ENCODE measurements at places on chromosomes 4 and X.

DNA sequence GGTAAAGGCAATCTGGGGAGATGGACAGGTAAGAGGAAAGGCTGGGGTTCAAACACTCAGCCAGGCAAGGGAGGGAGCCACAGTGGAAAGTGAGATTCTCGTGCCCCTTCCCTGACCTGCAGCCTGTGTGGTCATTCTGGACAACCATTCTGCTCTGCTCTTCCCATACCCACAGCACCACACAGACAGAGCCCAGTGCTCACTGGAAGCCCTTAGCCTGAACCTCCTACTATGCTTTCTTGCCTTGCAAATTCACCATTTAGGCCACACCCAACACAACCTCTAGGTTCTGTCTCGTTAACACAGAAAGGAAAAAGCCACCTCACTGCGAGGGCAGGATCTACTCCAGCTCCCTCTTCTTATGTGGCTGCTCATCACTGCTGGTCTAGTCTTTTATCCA lies 92.7 kb downstream of the SHISA3 start:
- no peak for DNase-seq

- DNase-seq = no peak
Observed at GRCh38 chrX:12489341-12489740, 301.9 kb upstream of the PRPS2 start.

DNA sequence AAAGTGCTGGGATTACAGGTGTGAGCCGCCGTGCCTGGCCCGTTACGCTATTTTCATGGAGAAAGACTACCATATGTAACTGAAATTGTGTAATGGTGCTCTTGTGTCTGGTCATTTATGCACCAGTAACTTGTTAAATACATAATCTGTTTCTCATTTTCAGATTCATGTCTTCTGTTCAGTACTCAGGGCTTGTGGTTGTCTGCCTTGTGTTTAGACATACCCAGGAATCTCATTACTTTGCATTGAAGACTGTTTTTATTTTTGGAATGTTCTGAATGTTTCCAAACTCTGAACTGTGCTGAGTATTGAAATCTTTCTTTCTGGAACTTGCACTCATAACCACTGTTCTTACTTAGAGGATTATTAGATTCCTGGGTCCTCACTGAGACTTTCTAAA lies 52.8 kb downstream of the PDLIM5 start:
- DNase-seq = no peak

GRCh38 chr4:183455431-183456195 lies 11.2 kb downstream of the CDKN2AIP start:
- DNase-seq = no peak

DNA sequence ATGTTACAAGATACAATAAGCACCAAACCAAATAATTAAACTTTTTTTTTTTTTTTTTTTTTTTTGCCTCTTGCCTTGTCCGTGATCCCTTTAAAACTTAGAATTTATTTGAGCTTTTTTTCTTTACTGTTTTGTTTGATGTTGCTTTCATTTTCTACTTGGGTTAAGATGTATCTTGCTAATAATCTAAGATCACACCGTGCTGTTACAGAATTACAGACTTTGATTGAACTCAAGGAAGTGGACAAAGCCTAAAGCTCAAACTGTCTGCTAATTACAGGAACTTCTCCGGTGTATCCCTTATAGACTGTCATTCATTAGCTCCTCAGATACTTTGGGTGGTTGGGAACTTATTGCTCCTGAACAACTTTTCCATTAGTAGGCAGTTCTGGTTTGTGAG lies 26.5 kb downstream of the STIM2 start:
- no peak for DNase-seq

DNA sequence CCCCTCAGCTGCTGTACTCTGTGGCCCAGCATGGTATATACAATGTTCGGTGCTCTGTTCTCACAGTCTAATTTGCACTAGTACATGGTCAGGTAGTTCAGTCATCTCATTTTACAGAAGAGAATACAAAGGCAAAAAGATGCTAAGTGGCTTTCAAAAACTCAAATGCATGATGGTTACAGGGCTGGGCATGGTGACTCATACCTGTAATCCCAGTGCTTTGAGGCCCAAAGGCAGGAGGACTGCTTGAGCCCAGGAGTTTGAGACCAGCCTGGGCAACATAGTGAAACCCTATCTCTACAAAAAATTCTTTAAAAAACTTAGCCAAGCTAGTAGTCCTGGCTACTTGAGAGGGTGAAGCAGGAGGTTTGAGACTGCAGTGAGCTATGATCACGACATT lies 210.5 kb upstream of the KIT start:
- no peak for DNase-seq

DNA sequence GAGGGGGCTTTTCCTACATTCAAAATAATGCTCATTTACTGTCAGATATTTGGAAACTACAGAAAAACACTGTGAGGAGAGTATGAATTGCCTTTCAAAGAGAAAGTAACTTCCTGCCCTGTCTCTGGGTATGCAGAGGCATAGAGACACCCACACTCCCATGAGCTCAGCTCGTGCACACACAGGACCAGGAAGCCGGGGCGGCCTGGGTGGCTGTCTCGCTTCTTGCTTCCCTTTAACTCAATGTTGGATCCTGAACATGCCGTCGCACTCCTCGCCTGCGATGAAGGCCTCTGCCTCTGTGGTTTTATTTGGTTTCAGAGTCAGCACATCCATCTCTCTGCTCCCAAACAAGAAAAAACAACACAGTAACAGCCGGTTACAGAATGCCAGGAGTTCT lies 40.1 kb upstream of the GPR78 start:
- no peak for DNase-seq

- DNase-seq = no peak
Observed at GRCh38 chr4:24219209-24219608, 329.4 kb upstream of the PPARGC1A start.

GRCh38 chrX:38232079-38232686 lies 11.5 kb upstream of the SRPX start:
- DNase-seq = no peak

DNA sequence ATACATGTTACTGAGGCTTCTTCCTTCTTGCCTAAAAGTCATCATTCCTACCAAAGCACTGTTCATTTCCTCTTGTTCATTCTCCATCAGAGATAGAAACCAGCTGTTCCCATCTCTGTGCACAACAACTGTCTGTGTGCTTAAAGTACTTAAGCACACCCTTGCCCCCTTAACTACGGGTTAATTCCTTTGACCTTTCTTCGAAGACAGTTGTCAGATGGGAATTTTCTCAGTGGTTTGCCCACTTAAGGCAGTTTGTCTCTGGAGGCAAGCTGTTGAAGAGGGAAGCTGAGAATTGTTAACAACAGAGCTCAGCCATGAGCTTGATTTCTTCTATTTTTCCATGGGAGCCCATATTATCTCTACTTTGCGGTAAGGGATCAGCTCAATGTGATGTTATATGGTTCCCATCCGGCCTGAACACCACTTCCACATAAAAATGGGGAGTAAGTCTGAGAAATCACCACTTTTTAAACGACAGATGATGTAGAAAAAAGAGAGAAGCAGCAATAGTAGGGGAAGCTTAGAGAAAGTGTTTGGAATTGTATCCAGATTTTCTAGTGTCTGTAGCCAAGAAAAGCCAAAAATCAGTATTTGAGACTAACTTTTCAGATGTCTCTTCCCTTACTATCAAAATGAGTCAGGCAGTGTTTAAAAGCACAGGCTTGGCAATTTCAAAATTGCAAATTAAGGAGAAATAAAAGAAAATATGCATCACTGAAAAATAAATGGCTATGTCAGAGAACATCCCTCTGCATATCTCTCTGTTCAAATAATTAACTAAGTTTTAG lies 194.4 kb downstream of the SLIT2 start:
- no peak for DNase-seq

DNA sequence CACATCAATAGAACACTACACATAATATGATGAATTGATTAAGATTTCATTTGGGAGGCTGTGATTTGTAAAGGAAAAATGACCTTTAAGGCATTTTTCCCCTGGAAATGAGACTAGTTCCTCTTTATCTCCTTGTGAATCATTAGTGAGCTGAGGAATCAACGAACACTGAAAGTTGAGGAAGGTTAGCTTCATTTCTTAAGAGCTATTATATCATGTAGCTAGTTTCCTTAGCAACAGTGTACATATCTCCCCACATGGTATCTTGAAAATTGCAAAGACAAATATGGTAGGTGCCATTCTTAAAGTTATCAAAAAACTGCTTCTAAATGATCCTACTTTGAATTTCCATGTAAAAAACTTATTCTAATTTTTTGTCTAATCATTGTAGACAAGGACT lies 127.5 kb upstream of the NRK start:
- DNase-seq = no peak

All from stimulated activated CD8-positive, alpha-beta memory T cell treated with anti-CD3 and anti-CD28 coated beads, Interleukin-7, amount 100 ng/mL, for 1 hour (primary cell).